Ureter (tissue), 1 donor: ENCODE measurements at places on chromosomes 16 and 17.

DNA sequence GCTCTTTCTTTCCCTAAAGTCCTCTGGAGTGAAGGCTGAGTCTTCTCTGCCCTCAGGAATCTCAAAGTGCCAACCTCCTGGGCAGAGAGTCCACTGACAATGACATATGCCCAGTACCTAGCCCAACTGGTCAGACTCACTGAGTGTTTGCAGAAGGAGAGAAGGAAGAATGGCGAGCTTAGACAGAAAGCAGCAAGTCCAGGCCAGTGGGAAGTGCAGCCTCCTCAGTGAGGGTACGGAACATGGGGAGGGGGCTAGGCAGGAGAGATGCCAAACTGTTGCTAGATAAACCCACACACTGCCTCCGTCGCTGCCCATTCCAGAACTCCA is 678 bp downstream of the EXOC7 start:
- no peak for DNase-seq

GRCh38 chr17:75854881-75855309 is 240 bp downstream of the WBP2 start:
- DNase-seq = peak; percentile 70

DNA sequence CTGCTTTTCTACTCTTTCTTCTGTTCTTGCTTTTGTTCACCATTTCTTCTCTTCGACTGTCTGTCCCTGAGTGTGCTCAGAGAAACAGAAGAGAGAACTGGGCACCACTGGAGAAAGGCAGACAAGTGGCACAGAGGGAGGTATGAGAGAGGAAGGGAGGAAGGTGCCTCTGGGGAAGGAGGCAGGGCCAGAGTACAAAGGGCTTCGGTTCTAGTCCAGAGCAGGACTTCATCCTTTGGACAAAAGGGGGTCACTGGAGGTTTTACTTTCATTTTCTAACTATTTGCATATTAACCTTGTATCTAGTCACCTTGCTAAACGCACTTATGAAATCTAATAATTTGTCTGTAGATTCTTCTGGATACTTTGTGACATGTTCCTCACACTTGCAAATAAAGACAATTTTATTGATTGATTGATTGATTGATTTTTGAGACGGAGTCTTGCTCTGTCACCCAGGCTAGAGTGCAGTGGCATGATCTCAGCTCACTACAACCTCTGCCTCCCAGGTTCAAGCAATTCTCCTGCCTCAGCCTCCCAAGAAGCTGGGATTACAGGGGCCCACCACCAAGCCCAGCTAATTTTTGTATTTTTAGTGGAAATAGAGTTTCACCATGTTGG is 13.5 kb downstream of the ITGB4 start:
- no peak for DNase-seq

GRCh38 chr16:54525104-54525503 is 238.5 kb upstream of the IRX3 start:
- no peak for DNase-seq

GRCh38 chr17:21031756-21032396 is 10.9 kb downstream of the USP22 start:
- no peak for DNase-seq
